MG63 (cell line): ENCODE measurements at places on chromosomes 16 and 17.
A peak's percentile ranks its signal among the peaks of the same experiment; 100 is the strongest.

- no peak for DNase-seq
Observed at GRCh38 chr17:73160980-73161630, 3.7 kb upstream of the SSTR2 start.

DNA sequence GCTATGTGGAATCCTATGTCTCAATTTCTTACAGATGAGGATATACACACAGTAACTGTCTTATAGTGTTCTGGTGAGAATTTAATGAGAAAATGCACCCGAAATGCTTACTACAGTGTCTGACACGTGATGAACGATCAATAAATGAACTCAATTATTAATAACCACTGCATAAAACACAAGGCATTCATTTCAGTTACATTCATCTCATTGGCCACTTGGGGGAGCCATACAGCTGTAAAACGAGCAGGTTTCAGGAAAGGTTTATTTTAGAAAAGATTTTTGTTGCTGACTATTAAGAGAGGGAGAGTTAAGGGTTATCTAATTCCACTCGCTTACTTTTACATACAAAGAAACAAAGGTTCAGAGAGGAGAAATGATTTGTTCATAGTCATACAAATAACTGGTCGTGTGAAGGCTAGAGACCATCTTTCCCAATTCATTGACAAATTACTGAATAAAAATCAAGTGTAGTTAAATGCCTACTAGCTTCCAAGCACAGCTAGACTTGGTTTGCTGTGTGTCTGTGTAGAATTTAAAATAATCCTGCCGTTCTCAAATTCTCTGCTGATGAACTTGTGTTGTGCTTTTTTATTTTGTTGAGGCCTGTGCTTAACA, 160.1 kb downstream of the MAP2K4 start:
- DNase-seq = peak; percentile 8

GRCh38 chr16:1379304-1380076, 27.8 kb downstream of the GNPTG start:
- DNase-seq = peak; percentile 70

GRCh38 chr16:56608876-56609462, 585 bp downstream of the MT2A start:
- DNase-seq = peak; percentile 54

GRCh38 chr16:84268291-84269040, 26.2 kb upstream of the WFDC1 start:
- DNase-seq = no peak

- no peak for DNase-seq
Observed at GRCh38 chr17:4566785-4567184, 6.4 kb upstream of the GGT6 start.

GRCh38 chr16:67407176-67407787, 9.0 kb downstream of the ZDHHC1 start:
- DNase-seq = peak; percentile 19

DNA sequence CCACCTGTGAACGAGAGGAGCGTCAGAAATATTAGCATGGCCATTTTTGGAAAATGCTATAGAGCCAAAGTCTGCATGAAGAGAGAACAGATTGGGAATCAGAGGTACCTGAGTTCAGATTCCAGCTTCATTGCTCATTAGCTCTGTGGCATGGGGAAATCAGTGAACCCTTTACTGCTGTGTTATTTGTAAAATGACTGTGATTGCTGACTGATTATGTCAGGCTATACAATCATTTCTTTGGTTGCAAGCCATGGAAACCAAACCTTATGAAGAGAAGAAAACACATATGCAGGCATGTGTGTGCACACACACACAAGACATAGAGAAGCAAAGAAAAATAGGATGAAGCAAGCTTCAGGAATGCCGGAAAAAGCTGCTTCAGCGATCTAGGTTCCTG, 101.4 kb upstream of the HSBP1 start:
- DNase-seq = no peak

DNA sequence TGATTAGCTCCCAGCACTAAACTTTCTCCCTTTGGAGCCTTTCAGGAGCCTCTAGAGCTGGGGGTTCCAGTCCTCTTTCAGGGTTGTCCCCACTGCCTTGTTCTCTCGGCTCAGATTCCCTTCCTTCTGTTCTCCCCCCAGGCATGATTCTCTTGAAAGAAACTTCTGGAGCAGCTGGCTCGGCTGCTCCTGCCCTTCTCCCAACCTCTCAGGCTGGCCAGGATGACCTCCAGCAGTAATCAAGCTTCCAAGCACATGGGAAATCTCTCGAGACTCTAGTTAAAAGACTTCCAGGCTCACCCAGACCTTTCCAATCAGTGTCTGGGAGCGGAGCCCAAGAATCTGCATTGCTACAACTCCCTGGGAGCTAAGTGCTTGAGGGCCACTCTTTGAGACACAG, 3.6 kb downstream of the SDK2 start:
- no peak for DNase-seq

- DNase-seq = no peak
Observed at GRCh38 chr17:55518510-55518909, 7.3 kb upstream of the SMIM36 start.

DNA sequence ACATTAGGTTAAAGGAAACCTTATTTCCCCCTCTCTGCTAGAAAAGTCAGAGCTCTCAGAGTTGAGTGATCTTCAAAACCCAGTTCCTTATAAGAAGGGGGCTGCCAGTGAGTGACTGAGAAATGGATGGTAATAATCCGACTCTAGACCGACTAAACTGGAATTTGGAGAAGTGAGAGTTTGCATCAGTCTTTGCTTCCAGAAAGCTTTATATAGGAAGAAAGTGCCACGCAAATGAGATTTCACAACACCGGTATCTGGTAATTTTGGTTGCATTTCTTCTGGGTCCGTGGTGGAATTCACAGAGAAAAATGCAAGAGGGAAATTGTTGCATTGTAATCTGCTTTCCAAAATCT, 271.4 kb downstream of the MAF start:
- DNase-seq = no peak

GRCh38 chr17:74815550-74816370, 39.6 kb upstream of the NAT9 start:
- DNase-seq = no peak
